ENCODE measurements at places on chromosomes 3 and 15.

GRCh38 chr15:55766676-55767075 lies 23.7 kb upstream of the PRTG start:
- DNase-seq, result no peak

DNA sequence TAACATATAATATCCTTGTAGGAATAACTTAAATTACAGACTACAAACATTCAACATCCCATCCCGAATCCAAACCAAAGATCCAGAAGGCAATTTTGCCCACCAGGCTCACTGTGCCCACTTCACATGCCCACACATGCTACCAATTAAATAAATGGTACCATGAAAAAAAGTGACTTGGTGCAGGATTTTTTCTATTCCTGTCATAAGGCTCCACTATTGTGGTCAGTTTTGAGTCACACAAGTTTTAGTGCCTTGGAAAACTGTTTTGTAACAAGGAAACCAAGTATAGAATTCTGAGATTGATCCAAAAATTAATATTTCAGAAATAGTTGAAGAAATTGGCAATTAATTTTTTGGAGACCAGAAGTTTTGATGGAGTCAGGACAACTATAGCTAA lies 470.1 kb upstream of the THBS1 start:
- DNase-seq, result no peak

DNA sequence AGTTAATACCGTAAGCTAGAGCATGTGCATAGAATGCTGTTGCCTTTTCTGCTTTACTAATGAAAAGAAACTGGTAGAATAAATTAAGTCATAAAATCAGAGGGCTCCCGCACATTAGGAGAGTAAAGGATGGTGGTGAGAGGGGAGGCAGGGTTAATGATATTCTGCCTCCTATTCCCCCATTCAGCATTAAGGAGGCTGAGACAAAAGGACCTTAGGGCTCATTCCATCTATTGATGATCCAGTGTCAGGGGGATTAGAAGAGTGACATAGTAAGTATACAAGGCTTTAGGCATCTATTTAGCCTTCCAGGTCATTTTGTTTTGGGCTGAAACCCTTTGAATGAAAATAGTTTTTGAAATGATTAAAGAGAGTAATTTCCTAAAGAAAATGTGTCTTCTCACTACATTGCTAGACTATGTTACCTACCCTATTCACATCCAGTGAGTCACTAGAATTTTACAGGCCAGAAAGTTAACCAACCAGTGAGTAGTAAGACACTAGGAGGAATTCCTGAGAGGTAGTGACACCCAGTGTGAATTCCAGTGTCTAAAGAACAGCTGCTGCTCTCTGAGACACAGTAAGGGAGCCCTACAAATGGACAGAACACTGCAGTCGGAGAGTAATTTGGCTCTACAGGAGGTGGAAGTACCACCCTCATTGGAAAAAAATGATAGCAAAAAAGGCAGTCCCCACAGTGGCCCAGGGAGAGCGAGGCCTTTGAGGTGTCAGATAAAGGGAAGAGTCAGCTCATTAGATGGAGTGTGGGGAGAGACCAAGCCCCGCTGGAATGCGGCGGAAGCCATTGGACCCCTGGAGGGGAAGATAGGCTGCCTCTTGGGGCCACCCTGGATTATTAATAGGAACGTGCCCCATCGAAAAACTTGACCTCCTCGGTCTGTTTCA lies 67.6 kb downstream of the TUSC7 start:
- DNase-seq, result no peak

DNA sequence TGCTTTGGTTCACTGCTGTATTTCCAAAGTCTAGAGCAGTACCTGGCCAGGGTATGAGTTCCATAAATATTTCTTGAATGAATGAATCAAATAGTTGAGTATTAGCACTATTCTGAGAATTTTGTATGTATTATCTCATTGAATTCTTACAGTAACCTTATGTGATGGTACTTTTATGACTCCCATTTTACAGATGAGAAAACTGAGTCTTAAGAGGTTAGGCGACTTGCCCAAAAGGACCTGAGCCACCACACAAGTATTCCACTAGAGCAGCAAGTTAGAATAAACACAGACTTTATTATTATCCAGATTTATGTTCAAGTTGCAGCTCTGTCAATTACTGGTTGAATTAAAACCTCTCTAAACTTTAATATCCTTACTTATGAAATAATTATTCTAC lies 29.4 kb downstream of the CRTC3 start:
- no peak for DNase-seq

DNA sequence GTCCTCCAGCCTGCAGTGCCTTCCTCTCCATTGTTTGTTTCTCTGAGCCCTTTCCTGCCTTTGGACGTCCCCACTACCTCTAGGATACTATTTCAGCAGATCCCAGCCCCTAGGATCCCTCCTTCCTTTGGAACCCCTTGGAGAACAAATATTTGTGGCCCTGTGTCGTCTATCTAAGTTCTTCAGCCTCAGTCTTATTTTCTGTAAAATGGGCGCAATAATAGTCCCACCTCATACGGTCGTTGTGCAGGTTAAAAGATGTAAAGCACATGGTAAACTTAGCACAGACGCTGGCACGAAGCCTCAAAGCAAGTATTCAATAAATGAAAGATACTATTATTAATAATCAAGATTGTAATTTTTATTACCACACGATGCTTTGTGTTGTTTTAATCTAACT lies 122.0 kb downstream of the SV2B start:
- no peak for DNase-seq

GRCh38 chr3:149339931-149340309 lies 6.5 kb upstream of the TM4SF18 start:
- DNase-seq, result no peak

DNA sequence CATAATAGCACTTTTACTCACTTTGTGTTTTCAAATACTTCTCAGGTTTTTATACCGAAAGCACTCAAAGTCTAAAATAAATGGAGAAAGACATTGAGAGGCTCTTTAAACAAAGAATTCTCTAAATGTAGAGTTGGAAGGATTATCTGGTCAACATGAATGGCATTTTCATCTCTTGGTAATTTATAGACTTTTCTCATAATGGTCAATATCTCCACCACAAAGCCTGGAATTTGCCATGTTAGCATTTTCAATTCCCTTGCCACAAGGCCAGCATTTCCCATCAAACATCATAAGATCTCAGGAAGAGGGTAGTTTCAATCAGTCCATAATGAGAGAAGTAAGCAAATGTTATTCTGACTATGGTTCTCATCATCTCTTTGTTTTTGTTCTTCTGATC lies 293.0 kb downstream of the CADM2 start:
- DNase-seq, result no peak

DNA sequence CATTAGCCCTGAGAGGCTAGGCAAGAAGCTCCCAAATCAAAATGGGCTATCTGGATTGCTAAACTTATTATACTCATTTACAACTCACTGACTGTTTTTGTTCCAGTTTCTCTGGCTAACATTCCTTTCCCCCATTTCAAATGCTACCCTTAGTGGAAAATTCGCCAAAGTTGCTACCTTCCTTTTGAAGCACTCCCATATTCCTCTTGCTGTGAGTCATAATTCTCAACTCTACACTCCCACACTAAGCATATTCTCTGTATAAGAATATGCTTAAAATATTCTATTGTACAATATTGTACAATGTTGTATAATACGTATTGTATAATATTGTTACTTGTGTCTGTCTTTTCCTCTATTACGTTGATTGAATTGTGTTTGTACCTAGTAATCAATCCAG lies 398.6 kb downstream of the PYDC2 start:
- DNase-seq, result no peak

- no peak for DNase-seq
These were observed 15.6 kb upstream of the CTXND1 start for GRCh38 chr15:80267658-80268057.

- DNase-seq, result no peak
These were observed 9.9 kb downstream of the CHDH start for GRCh38 chr3:53836084-53836872.

- no peak for DNase-seq
These were observed 151.3 kb downstream of the CACNA1D start for GRCh38 chr3:53645754-53646153.

GRCh38 chr15:48703544-48703943 lies 58.0 kb upstream of the FBN1 start:
- DNase-seq, result no peak

GRCh38 chr3:121834157-121834670 lies 646 bp downstream of the IQCB1 start:
- DNase-seq, result no peak

DNA sequence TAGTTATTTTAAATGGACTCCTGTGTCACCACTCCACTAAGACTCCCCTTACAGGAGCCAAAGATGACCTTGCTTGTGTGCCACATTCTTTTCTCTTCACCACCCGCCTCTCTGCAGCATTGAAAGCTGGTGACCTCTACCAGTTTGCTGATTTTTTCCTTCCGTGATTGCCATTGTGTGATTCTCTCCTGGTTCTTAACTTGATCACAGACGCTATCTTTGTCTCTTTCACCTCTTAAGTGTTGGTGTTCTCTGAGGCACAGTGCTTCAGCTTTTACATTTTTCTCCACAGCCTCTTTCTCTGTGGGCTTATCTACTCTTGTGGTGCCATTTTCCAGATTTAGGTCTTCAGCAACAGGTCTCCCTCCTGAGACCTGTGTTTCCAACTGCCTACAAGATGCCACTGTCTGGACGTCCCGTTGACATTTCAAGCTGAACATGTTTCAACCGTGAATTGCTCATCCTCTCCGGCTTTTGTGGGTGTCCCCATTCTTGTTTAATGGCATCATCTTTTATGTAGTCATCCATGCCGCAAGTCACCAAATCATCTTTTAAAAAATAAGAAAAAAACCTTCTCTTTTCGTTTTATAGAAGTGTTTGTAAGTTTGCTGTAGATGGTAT lies 26.5 kb downstream of the IQGAP1 start:
- DNase-seq, result no peak

GRCh38 chr15:77753281-77753873 lies 120.7 kb upstream of the LINGO1 start:
- DNase-seq, result peak; percentile 17

DNA sequence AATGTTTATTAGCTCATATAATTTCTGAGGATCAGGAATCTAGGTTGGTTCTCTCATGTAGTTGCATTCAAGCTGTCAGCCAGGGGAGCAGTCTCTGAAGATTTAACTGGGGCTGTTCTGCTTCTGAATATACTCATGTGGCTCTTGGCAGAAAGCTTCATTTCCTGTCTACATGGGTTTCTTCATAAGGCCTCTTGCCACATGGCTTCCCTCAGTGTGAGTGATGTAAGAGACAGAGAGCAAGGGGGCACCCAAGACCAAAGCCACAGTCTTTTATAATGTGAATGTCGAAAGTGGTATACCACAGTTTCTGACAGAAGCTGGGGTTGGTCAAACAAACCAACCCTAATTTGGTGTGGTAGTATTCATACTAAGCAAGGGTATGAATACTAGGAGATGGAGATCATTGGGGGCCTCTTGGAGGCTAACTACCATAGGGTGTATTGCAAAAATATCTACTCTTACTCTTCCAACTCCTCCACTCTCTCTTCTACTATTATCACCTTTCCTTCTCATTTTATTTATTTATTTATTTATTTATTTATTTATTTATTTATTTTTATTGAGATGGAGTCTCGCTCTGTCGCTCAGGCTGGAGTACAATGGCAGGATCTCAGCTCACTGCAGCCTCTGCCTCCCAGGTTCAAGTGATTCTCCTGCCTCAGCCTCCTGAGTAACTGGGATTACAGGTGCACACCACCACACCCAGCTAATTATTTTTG lies 123.8 kb downstream of the B3GALNT1 start:
- no peak for DNase-seq

GRCh38 chr3:50474717-50475116 lies 28.7 kb downstream of the CACNA2D2 start:
- no peak for DNase-seq

GRCh38 chr3:25151281-25151902 lies 276.7 kb upstream of the RARB start:
- no peak for DNase-seq

DNA sequence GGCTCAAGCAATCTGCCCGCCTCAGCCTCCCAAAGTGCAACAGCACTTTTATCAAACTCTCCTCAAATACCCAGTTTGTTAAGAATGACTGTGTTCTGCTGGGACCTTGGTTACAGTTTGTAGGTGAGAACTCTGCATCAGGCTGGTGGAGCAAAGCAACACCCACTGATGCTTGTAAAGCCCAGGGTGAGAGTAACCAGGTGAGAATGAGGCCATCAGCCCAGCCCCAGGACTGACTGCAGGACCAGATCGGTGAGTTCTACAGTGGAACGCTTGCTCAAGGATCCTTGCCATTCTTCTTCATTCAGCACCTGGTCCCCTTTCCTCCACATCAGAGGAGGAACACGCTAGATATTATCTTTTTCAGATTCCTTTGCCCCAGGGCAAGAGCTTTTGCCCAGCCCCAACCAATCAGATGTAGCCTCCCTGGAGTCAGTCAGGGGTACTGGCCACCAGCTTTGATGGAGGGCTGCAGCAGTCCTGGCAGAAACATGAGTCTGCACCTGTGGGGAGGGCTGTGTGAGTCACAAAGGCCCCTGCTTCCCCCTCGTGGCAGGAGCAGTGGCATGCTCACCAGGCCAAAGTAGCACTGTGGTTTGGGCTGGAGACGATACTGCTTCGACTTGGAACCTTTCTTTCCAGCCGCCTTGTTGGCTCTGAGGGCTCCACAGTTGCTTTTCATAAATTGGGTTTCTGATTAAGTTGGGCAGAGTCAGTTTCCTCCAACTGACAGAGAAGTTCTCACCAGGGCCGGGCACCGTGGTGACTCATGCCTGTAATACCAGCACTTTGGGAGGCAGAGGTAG lies 3.5 kb upstream of the SHISA5 start:
- DNase-seq, result no peak

DNA sequence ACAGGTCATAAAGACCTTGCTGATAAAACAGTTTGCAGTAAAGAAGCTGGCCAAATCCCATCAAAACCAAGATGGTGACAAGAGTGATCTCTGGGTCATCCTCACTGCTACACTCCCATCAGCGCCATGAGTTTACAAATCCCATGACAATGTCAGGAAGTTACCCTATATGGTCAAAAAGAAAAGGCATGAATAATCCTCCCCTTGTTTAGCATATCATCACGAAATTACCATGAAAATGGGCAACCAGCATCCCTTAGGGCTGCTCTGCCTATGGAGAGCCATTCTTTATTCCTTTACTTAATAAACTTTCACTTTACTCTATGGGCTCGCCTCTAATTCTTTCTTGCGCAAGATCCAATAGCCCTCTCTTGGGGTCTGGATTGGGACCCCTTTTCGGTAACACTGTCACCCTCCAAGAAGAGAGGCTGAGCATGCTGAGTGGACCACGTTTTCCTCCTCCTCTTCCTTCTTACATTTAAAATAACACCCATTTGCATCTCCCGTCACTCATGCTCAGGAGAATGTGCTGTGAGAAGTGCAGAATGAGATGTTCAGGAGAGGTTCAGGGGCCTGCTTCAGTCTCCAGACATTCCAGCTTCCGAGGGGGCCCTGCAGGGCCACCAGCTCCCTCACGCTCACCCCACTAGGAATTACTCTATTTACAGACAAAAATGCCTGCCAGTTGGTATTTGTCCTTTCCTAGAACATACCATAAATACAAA lies 47.3 kb downstream of the NSMCE3 start:
- DNase-seq, result no peak

DNA sequence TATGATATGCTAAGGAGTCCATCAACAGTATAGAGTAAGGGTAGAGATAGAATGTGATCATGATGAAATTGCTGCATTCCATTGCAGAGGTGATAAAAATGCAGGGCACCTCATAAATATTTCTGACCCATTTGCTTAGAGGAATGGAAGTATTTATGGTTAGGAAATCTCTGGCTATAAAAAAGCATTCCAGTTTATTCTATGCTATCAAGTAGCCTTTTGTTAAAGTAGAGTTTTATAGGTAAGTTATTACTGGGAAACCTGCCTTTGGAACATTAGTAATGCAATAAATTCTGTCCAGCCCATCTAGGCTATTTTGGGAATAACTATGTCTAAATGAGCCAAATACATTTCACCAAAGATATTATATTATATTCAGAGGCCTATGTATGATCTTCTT lies 19.8 kb upstream of the STRIT1 start:
- DNase-seq, result no peak
